Pulmonary artery endothelial cell (primary cell): ENCODE measurements at places on chromosomes 5 and 9. TPM values are rescaled to one million over a fixed set of nuclear protein-coding genes. Genes with fewer than 3 reads are reported as not detected.

Gene HAND1
- 0.07 TPM in 1 of 2 replicates, not detected in the other for total RNA-seq

Gene PCDHB3
- 0.20 and 0.35 TPM in 2 replicates for total RNA-seq

Gene ALDOB
- not detected in 2 replicates for total RNA-seq

Gene CDH9
- not detected in 2 replicates for total RNA-seq

Gene RAD23B
- 88.8 and 105 TPM in 2 replicates for total RNA-seq

Gene NEURL1B
- total RNA-seq: 0.46 and 0.67 TPM in 2 replicates

Gene TRPM6
- total RNA-seq: 0.07 TPM in 2 replicates

DNA sequence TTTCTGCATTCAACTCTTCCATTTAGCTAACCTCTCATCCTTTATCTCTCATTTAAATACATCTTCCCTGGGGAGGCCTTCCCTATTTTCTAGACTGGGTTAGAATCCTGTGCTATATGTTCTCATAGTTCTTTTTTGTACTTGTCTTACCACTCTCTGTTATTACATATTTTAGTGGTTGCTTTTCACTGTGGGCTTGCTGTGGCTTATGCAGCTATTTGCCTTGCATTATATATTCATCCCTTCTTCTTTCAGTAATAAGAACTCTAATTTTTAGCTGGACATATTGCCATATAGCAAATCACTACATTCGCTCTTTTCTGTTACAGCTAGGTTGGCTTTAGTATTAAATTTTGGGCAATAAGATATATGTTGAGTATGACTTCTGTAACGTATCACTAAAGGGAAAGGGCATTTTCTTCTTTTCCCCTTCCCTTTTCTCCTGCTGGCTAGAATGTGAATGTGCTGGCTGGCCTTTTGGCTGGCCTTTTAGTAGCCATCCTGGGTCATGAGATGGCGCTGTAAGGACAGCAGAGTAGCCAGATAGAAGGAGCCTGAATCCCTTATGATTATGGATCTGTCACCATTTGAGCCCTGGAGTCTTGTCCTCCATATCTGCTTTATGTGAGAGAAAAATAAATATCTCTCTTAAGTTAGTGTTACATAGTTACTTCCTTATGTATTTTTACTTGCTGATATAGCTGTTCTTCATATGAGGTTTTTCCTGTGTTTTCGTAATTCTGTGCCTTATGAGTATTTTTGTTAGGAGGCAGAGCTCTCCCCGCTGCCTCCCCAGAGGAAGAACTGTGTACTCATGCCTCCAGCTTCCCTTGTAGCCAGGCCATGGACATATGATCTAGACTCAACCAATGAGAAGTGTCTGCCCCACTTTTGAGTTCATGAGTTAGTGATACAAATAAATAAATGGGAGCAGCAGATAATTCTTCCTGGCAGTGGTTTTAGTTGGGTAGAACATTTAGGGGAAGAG lies 65.8 kb downstream of the NDUFAF2 start:
- no peak for DNase-seq

DNA sequence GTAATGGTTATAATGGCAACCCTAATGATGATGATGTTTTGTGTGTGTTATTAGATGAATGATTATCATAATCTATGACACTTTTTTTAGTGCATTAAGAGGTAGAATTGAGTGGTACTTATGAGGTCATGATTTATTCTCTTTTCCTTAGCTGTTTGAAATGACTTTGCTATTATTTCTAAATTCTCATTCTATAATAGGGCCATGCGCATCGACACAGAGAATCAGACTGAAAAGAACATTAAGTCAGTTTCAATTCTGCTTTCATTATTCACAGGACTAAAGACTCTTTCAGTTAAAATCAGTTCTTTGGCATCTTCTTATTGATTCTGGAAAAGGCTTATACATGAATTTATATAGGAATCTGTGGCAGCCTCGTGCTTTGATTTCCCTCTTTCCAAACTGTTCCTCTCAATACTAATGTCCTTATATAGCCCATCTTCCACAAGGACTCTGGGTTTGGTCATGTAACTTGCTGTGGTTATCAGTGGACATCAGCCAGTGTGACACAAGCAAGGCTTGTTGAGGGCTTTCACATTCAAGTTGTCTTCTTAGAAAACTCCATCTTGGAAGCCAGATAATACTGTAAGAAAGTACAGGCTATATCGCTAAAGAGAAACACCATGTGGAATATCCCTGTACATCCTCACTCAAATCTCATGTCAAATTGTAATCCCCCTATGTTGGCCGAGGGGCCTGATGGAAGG lies 140.3 kb upstream of the CHD1 start:
- DNase-seq: no peak

GRCh38 chr9:70217029-70217428 lies 41.7 kb upstream of the SMC5 start:
- no peak for DNase-seq

DNA sequence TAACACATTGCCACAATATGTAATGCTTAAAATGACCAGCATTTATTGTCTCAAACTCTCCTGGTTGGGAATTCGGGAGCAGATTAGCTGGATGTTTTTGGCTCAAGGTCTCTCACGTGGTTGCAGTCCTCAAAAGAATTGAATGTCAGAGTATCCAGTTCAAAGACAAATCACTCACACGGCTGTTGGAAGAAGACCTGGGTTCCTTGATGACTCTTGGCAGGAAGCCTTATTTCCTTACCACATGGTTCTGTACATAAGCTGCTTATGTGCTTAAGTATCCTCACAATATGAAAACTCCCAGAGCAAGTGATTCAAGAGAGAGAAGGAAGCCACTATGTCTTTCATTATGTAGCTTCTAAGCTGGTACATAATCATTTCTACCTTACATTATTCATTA lies 230.3 kb upstream of the PTPRD start:
- DNase-seq: no peak

DNA sequence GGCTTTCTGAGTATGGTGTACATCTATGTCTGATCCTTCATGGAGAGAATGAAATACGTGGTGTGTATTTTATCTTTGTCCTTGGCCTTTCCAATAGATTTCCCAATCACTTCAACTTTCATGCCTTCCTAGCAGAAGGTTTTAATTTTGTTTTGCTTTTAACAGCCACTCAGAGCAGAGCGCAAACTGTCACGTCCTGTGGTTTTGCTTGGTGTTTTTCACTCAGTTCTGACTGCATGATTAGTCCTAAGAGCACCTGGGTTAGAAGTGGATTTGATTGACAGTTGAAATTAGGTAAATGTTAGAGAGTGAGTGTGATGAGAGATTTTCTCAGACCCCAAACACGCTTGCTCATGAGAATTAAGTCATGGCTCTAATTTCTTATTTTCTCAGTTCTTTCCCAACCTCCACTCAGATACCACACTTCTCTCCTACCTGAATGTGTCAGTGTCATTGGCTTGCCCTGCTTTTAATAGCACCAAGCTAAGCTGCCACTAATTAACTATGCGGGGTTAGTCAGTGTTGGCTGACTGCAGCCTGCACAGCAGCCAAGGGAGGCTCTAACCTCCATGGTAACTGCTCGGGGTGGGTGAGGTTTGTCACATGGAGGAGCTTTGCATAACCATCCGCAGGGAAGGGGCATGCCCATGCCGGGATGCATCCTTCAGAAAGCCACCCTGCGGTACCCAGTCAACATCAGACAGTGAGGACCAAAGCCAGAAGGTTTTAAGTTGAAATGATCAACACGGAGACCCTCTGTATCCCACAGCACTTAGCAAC lies 173.4 kb downstream of the NR3C1 start:
- no peak for DNase-seq

- no peak for DNase-seq
Measured at GRCh38 chr9:95004411-95005277, 278.1 kb downstream of the AOPEP start.

DNA sequence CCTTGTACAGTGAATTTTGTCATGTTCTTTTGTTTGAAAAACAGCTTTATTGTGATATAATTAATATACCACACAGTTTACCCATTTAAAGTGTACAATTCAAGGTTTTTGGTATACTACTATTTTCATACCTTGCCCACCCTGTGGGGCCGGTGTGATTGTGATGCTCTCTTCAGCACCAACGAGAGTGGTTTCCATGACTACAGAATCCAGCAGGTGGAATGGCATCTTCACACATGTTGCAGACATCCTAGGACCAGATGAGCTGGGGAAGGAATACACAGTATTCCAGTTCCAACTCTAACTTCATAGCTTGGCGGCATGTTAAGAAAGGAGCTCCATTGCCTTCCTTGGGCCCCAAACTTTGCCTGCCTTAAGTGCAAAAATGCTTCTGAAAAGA lies 7.7 kb upstream of the GPR151 start:
- no peak for DNase-seq

- no peak for DNase-seq
Measured at GRCh38 chr9:109639674-109640579, 140.1 kb upstream of the PALM2AKAP2 start.

GRCh38 chr9:85158512-85158911 lies 489.0 kb downstream of the NTRK2 start:
- no peak for DNase-seq

- no peak for DNase-seq
Measured at GRCh38 chr9:110192531-110193261, 15.3 kb downstream of the C9orf152 start.

DNA sequence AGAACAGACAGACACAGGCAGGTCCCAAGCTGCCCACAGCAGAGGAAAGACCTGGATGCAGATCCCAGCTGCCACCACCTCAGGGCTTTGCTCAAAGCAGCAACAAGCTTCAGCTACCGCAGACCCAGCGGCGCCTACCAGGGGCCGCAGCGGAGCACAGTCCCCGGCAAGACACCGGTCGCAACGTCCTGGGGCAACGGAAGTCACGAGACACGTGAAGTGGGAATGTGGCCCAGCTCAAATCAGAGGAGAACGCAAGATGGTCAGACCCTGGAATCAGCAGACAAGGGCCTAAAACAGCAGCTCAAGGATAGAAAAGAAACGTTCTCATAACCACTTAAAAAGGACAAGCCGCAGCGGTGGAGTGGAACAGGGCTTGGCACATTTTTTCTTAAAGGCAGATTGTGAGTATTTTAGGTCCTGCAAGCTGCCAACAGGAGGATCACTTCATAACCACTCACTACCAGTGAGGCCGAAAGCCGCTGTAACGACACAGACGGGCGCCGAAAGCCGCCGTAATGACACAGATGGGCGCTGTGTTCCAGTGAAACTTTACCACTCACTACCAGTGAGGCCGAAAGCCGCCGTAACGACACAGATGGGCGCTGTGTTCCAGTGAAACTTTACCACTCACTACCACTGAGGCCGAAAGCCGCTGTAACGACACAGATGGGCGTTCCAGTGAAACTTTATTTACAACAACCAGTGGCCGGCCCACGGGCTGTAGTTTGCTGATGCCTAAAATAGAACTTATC lies 21.7 kb downstream of the SLC9A3 start:
- no peak for DNase-seq
